ENCODE measurements at places on chromosomes 13 and 19. TPM values are rescaled to one million over a fixed set of nuclear protein-coding genes. Genes with fewer than 3 reads are reported as not detected.

ZNF581 gene
- total RNA-seq, result 119 TPM

SHC2 gene
- not detected for total RNA-seq

ZNF737 gene
- total RNA-seq, result 21.2 TPM

GRIN2D gene
- total RNA-seq, result not detected

NKPD1 gene
- total RNA-seq, result 1.2 TPM

MIA gene
- total RNA-seq, result 0.40 TPM

NLRP4 gene
- 30.2 TPM for total RNA-seq

PEG3 gene
- total RNA-seq, result not detected

INSL3 gene
- total RNA-seq, result not detected

PDX1 gene
- total RNA-seq, result not detected

LMTK3 gene
- not detected for total RNA-seq

IFNL1 gene
- not detected for total RNA-seq
